ENCODE measurements at places on chromosomes 2 and 18. TPM values are rescaled to one million over a fixed set of nuclear protein-coding genes. Genes with fewer than 3 reads are reported as not detected.
A peak's percentile ranks its signal among the peaks of the same experiment; 100 is the strongest.

- no peak for DNase-seq
These were observed 65.1 kb downstream of the CFAP221 start for GRCh38 chr2:119609337-119609736.

DNA sequence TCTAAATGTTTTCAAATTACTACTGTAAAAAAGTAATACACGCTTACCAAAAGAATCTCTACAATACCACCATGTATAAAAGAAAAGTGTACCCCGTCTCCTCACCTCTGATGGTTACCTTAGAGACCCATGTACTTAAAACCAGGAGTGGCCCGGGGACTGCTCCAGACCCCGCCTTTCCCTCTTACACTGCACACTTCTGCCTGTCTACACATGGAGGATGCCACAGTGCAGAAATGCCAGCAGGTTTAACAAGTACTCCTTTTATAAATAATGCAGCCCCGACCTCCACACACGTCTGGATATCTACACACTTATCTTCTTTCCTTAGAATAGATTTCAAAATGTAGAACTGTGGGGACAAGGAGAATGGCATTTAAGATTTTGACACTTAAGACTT, 5.3 kb downstream of the HDAC4 start:
- DNase-seq, result no peak

DNA sequence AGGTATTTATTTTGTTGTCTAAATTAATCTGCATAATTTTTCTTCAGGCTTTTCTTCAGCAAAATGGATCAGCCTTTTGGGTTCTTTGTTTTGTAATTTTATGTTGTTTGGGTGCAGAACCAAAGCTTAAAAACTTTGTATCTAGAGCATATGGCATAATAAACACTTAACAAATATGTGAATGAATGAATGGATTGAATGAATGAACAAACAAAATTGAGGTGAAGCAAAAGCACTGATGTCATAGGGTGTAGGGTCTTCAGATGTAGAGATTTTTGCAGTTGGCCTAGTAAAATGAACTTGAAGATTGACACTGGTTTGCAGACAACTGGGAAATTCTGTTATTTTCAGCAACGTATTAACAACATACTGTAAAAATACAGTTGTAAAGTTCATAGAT, 17.3 kb downstream of the VAPA start:
- DNase-seq, result no peak

- DNase-seq, result no peak
These were observed 3.2 kb downstream of the GPBAR1 start for GRCh38 chr2:218263817-218264641.

GRCh38 chr2:15813481-15814266, 126.7 kb upstream of the MYCN start:
- no peak for DNase-seq

Gene BABAM2
- polyA plus RNA-seq, result 55.7 TPM

Gene STEAP3
- 1.3 TPM for polyA plus RNA-seq

GRCh38 chr2:105328281-105329196, 996 bp downstream of the TGFBRAP1 start:
- no peak for DNase-seq

Gene XPO1
- polyA plus RNA-seq, result 322 TPM

- no peak for DNase-seq
These were observed 323.5 kb upstream of the TANK start for GRCh38 chr2:160836755-160837154.

Gene INHBB
- polyA plus RNA-seq, result not detected

- DNase-seq, result no peak
These were observed 65.9 kb downstream of the CDH20 start for GRCh38 chr18:61398961-61399705.

Gene ABHD3
- polyA plus RNA-seq, result 30.8 TPM

- DNase-seq, result no peak
These were observed 69.3 kb upstream of the MCFD2 start for GRCh38 chr2:46984642-46985476.

DNA sequence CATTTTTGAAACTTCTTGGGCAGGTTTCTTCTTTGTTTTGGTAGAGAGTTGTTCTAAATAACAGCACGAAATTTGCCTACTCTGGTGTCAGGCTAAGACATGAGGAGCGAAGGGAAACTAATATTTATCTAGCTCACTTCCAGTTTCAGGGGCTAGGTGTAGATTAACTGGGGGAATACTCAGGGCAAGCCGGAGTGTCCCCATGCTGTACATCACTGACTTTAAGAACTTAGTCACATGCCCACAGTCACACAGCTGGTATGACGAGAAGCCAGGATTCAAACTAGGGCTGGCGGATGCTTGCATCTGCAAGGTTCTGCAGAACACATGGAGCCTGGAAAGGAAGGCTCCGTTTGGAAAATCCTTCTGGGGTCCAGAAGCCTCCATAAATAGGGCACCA, 133.3 kb downstream of the ALPK2 start:
- no peak for DNase-seq

DNA sequence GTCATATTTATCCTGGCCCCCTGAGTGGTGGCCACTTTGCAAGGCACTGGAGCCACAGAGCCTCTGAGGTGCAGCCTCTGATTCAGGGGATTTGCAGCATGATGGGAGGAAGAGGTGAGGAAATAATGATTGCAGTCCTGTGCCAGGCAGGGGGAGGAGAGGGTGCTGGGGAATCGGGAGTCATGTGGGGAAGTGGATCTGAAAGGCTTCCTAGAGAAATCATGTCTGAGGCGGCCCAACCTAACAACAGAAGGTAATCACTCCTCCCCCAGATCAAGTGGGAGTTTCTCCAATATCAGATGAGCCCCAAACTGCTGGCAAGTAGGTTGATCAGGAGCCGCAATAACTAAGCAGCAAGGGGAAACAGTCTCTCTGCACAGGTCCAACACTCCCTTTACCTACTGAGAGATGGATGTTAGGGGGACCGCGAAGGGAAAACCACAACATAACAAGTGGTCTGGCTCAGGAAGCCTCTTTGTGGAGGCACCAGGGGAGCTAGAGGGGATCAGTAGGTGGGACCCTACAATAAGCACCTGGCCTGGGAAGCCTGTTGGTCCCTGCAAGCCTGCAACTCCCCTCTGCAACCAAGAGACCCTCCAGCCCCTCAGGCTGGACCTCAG, 71.8 kb upstream of the NPAS2 start:
- DNase-seq, result no peak

Gene CNOT9
- polyA plus RNA-seq, result 77.2 TPM

GRCh38 chr2:219331560-219332213, 857 bp downstream of the RESP18 start:
- DNase-seq, result peak; percentile 62

DNA sequence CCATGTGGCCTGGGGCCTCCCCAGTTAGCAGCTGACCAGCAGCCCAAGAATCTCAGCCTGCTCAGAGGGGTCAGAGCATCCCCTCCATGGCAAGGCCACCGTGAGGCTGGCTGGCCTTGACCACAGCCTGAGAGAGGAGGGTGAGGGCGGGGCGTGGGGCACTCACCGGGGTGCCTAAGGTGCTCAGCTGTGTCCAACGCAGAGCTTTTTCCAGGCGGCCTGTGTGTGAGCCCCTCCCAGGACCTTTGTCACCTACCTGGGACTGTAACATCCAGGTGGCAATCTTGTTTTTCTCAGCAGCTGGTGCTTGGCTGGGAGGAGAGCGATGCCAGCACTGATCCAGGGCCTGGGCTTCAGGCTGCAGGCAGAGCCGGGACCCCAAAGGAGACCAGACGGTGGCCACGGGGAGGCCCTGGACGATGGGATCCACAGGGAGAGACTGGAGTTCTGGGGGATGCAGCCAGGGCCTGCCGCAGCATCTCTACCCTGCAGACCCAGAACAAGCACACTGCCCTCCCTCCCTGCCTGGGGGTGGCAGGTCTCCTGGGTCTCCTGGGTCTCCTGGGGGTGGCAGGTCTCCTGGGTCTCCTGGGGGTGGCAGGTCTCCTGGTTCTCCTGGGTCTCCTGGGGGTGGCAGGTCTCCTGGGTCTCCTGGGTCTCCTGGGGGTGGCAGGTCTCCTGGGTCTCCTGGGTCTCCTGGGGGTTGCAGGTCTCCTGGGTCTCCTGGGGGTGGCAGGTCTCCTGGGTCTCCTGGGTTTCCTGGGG, 12.3 kb downstream of the SNED1 start:
- no peak for DNase-seq

Gene TEKT4
- 0.20 TPM for polyA plus RNA-seq

Gene NPHP1
- polyA plus RNA-seq, result 22.9 TPM

- no peak for DNase-seq
These were observed 136.8 kb downstream of the WDSUB1 start for GRCh38 chr2:159149747-159150146.

DNA sequence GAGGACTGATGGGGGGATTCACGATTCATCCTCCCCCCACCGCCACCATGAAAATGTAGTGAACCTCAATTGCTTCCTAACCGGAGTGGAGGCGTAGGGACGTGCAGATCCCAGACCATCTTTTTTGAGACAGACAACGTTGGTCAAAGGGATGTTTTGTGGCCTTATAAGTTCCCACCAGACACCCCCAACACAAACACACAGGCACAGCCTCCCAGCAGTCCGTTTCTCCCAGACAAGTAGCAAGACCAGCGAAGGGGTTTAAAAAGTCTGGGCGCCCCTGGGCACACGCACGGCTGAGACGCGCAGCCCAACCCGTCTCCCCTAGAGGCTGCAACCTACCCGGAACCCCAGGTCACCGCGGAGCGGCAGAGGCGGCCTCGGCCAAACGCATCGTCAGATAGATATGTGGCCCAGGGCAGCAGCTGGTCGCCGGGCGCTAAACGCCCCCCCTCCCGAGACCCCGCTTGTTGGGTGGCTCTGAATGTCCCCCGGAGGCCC, 1.3 kb downstream of the GBX2 start:
- DNase-seq, result no peak

Gene SPATA3
- polyA plus RNA-seq, result not detected

- no peak for DNase-seq
These were observed 113.0 kb downstream of the TGFA start for GRCh38 chr2:70440621-70441020.

DNA sequence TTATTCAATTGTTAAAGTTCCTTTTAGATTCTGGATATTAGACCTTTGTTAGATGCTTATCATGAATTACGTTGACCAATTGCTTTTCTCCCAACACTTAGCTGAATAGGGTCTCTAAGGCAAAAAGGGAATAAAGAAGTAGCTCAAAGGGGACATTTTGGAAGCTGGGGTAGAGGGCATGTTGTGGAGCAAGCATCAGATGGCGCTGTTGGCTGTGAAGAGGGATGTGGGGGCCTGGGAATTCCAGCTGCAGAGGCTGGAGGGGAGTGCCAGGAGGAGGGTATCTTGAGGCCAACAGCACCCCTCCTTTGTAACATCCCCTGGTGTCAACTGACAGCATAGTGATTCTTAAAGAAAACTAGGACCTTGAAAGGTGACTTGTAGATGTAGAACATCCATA, 198.2 kb downstream of the ADCYAP1 start:
- DNase-seq, result no peak

GRCh38 chr18:24721388-24721787, 261.0 kb downstream of the HRH4 start:
- no peak for DNase-seq

Gene CFAP65
- 0.28 TPM for polyA plus RNA-seq

Gene FAM237A
- polyA plus RNA-seq, result not detected

Gene KATNAL2
- 14.1 TPM for polyA plus RNA-seq

DNA sequence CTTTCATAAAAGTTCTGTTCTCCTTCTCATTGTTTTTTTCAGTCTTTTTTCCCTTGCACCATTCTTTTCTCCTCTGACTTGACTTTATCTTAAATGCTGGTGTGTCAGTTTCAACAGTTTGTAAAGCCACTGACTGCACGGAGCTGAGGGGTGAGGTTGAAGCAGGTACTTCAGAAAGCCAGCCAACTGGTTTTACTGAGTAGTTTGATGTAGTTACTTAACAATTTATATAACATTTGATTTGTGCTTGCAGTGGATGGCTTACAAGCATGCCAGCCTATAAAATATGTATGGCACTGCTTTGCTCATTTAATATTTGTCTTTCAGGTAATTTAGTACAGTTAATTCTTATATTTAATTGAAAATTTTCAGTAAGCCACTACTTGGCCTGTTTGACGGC, 55.4 kb downstream of the FAM171B start:
- no peak for DNase-seq

All from left kidney (tissue), 8 donors.